ENCODE measurements at places on chromosomes 12 and 14.

DNA sequence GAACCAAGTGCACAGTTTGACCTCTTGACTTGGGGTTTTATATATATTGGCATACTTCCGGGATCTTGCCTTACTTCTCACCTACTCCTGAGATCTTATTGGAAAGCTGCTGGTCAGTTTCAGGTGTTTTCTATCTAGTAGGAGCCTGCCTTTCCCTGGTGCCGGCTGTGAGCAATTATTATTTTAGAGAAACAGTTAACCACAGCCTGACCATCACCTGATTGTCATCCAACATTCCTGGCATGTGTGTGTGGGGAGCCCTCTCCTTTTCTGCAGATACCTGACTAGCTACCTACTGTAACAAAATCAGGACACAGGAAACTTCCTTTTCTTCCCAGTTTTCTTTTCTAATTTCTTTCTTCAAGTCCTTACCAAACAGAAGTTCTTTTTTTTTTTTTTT is 220.4 kb downstream of the ATP23 start:
- DNase-seq, result no peak

- DNase-seq, result no peak
Observed at GRCh38 chr14:68427550-68427890, 365.3 kb downstream of the ZFP36L1 start.

GRCh38 chr12:84038242-84038641 is 874.4 kb downstream of the SLC6A15 start:
- no peak for DNase-seq

DNA sequence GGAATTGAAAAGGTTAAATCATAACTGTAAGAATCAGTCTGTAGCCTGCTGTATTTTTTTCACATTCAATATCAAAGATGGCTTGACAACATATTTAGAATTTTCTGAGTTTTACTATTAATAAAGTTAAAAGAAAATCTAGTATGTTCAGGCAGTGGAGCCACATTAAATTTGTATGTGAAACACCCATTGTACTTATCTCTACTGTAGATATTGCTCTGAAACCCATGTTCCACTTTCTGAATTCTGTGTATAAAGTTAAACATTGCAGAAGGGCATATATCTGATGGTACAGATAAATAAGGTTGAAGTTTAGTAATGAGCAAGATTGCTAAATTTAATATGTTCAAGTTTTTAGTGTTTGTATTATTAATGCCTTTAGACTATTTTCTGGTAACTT is 172.7 kb downstream of the FOXA1 start:
- DNase-seq, result no peak

DNA sequence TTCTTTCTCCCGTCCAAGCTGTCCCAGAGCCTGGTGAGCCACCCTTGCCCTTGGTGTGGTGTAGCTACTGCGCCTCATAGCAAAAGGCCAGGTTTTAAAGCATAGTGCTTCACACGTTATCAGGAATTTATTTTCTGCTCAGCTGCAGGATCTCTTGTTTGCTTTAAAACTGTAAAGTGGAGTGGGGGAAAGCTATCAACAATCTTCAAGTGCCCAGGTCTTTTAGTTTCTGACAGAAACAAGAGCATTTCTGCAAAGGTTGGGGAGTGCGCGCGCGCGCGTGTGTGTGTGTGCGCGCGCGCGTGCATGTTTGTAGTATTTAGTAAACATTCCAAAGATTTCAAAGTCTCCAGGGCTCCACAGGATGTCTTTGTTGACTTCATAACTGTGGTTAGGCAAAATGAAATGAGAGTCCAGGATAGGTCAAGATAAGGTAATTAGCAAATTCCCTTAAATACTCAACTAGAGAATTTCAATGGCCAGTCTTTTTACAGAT is 45.5 kb downstream of the EML1 start:
- DNase-seq, result no peak

- DNase-seq, result no peak
Observed at GRCh38 chr12:6424866-6425265, 19.9 kb upstream of the CD27 start.

GRCh38 chr12:54704202-54704601 is 56.0 kb upstream of the DCD start:
- DNase-seq, result no peak

DNA sequence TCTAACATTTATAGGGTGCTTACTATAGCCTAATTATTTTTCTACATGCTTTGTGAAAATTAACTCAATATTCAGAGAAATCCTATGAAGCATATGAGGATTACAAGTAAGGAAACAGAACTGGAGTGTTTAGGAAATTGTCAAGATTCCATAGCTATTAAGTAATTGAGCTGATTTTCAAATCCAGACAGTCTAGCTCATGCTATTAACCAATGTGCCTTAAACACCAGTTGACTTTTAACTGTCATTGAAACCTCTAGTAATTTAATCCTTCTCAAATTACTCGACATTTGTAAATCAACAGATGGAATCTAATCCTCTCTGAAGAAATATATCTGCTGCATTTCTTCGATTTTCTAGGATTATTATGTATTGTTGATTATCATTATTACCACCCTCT is 488.9 kb downstream of the MDGA2 start:
- no peak for DNase-seq
